ENCODE measurements at places on chromosomes 1 and 21.
A peak's percentile ranks its signal among the peaks of the same experiment; 100 is the strongest.

- DNase-seq: no peak
Observed at GRCh38 chr1:226967665-226968064, 27.6 kb downstream of the COQ8A start.

DNA sequence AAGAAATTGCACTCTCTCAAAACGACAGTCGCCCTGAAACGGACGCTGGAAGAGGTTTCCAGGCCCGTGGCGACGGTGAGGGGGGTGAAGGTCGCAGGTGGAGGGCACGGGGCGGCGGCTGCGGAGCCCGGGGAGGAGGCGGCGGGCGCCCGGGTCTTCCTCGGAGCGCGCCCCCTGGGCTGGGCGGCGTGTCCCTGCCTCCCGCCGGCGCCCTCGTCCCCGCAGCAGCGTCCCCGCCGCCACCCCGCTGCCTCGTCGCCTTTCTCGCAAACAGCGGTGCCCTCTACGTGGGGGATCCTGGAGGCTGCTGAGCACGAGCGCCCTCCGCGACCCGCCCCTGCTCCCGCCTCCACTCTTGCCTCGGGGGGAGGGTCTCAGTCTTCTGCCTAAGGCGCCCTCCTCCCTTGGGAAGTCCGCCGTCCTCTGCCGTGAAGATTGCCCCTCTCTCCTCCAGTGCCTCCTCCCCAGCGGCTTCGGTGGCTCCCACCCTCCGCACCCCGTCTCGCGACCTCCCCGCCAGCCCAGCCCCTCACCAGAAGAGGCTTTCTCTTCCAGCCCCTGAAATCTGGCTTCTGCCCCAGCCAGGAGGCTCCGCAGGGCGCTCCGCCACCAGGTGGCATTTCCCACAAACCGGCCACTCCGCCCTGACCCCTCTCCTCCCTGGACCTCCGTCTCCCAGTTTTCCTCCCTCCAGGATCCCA is 227.4 kb downstream of the SDCCAG8 start:
- DNase-seq: peak; percentile 19

DNA sequence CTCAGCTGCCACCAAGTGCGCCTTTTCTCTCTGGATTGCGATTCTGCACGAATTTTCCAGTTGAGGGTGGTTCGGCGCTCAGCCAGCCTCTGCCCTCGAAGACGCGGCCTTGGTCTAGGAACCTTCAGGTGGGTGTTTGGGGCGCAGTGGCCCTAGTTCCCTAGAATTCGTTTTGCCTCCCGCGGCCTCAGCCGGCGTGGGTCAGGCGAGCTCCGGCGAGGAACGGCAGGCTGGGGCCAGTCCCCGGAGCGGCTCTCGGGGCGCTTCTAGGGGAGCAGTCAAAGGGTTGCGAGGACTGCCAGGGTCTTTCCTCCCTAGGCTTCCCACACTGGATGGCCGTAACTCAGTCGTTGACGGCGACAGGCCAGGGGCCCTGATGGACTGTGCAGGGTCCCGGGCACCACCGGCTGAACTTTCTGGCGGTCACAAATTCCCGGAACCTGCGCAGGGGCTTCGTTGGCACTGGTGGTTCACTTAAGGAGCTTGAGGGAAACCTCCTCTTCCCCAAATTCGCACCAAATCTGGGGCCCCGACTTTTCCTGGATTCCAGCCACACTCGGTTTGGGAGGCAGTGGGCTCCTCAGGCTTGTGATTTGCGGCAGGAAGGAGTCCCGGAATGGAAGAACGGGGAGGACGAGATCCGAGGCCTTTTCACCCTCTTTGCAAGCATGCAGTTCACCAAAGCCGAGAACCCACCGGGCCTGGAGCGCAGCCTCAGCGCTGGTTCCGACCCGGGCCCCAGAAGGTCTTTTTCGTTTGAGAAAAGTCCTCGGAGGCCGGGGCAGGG is 1.2 kb downstream of the DMBX1 start:
- DNase-seq: no peak

DNA sequence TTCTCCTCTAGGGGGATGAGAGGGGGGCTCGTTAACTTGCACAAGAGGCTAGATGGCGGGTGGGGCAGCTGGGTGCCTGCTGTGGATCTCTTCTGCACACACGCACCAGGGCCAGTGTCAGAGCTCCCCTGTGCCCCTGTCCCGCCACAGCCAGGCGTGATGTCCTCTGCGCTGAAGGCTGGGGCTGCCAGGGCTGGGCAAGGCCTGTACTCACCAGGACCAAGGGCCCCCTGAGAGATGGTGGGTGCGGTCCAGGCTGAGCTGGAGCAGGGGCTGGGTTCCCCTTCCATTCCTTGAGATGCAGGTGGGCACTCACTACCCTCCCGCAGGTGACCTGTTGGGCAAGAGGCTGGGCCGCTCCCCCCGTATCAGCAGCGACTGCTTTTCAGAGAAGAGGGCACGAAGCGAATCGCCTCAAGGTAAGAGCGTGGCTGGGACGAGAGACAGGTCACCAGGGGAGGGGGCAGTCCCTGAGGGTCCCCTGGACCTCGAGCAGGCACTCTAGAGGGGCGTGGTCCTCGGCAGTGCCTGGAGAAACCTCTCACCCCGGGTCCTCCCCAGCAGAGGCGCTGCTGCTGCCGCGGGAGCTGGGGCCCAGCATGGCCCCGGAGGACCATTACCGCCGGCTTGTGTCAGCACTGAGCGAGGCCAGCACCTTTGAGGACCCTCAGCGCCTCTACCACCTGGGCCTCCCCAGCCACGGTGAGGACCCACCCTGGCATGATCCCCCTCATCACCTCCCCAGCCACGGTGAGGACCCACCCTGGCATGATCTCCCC is 15.2 kb downstream of the SAMD11 start:
- DNase-seq: no peak

DNA sequence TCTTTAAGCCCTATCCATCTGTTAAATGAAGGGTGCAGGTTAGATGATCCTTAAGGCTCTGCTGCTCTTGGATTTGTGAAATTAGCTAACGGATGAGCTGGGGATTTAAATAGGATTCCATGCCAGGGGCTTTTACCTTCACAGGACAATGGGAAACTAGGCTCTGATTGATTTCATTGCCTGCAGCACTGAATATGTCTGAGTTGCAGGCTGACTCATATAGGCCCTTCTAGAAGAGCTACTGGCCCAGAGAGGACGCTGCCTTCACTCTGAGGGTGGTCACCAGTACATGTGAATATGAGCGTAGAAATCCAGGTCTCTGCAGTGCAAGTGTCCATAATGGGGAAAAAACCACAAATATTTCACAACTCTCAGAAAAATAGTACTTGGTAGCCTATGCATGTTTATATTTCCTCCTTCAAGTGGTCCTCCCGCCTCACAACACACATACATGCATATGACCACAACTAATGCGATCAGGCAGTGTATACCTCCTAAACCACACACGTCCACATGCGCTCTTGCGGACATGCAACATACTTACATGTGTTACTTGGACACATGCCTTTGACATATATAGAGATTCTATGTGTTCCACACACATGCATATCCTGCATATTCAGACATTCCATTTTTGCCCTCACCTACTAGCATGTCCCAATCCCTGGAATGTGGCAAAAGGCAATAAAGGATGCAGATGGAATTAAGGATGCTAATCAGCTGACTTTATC is 233.8 kb upstream of the JUN start:
- no peak for DNase-seq

DNA sequence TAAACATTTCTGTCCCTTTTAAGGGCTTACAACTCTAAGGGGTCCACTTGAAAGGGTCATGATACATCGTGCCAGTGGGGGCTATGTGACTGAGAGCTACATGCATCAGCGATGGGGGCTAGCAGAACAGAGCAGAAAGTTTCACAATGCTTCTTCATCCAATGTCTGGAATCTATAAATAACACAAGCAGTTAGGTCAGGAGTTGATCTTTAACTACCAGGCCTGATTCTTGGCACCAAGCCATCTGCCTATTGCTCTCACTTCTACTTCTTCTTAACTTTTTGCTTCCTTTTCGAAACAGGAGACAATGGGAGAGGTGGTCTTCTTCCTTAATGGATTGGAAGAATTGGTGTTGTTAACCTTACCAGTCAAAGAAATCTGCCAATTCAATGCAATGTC is 410.0 kb downstream of the TGFB2 start:
- no peak for DNase-seq

DNA sequence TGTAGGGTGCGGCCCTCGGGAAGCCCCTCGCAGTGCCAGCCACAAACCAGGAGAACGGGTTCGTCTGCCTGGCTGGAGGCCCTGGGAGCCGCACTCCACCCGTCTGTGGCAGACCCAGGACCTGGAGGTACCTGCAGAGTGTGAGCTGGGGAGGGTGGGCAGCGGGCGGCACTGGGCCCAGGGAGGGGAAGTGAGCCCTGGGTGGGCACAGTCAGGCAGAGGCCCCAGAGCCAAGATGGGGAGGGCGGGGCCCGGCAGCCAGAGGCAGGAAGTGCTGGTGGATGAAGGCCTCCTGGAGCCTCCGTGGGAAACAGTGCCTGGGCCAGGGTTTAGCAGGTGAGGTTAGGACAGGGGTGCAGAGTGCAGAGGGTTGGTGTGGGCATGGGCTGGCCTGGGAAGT is 4.0 kb upstream of the PEX10 start:
- peak; percentile 51 for DNase-seq

DNA sequence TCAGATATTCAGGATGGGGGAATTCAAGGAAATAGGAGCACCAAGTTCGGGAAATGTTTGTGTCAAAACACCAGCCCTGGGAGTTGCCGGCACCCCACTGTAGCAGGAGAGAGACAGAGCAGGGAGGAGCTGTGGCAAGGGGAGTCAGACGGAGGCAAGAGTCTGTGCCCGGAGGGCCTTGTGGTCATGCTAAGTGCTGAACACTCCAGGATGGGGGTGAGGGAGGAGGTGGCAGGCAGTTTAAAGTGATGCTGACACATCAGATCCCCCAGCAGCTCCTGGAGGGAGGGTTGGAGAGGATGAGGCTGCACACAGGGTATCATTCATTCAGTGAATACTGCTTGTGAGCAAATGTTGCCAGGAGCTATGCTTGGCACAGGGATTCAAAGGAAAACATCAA is 150.3 kb upstream of the ETV3 start:
- no peak for DNase-seq

- DNase-seq: no peak
Observed at GRCh38 chr1:181101581-181102226, 13.2 kb downstream of the IER5 start.

- DNase-seq: no peak
Observed at GRCh38 chr1:227167276-227168101, 150.8 kb downstream of the CDC42BPA start.

DNA sequence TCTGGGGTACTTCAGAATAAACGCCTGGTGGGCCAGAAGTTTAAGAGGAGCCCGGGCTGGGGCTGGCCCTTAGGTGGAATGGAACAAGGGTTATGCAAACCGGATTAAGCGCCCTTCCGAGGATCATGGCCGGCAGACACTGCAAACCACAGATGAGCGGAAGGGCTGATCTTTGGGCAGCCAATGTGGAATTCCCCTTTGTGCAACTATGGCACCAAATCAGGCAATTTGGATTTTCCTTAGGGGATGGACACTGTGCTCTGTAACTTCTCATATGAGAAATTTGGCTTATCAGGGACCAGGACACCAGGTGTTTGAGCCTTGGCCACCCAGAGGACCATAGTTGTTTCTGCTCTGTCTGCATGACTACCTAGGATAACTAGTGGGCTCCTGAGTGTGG is 5.7 kb upstream of the IL10 start:
- DNase-seq: no peak

GRCh38 chr1:209890641-209891330 is 47.2 kb upstream of the SYT14 start:
- DNase-seq: no peak

DNA sequence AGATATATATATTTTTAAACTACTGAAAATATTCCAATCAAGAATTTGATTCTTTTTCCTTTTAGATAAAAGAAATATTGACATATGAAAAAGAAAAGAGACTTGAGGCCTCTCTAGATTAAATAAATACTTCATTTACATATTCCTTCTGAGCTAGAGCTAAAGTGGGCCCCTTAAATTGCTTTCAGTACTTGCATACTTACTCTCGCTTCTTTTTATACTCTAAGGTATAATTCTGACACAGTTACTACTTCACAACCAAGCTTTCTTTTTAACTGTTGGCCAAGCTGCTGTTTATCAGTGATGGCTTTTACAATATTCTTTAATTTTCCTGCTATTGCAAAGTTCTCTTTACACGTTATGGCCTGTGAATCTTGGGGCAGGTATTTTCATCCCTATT is 24.6 kb downstream of the EXTL2 start:
- no peak for DNase-seq

- DNase-seq: no peak
Observed at GRCh38 chr21:42500736-42501135, 4.7 kb upstream of the RSPH1 start.

- no peak for DNase-seq
Observed at GRCh38 chr1:155466996-155467395, 95.6 kb downstream of the ASH1L start.

DNA sequence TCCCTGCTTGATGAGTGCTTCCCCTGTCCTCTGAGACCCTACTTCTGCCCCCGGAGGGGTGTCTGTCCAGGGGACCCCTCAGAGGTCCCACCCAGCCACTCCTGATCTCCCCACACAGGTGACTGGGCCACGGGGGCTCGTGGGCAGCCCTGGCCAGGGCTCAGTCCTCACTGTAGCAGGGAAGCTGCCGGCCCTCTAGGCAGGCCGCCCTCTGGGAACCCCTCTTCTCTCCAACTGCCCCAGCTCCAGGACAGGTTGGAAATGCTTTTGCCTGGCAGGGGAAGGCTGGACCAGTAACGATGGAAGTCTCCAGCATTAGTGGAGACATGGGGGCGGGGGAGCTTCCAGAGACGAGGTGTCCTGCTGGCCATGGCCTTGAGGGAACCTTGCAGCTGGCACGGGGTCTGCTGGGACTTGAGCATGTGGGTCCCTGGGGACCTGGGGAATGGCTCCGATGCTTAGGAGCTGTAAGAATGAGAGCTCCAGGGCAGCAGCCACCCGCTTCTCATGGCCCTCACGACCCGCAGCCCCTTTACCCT is 3.1 kb upstream of the FNDC10 start:
- no peak for DNase-seq

- DNase-seq: no peak
Observed at GRCh38 chr1:226881515-226882185, 11.2 kb downstream of the PSEN2 start.

DNA sequence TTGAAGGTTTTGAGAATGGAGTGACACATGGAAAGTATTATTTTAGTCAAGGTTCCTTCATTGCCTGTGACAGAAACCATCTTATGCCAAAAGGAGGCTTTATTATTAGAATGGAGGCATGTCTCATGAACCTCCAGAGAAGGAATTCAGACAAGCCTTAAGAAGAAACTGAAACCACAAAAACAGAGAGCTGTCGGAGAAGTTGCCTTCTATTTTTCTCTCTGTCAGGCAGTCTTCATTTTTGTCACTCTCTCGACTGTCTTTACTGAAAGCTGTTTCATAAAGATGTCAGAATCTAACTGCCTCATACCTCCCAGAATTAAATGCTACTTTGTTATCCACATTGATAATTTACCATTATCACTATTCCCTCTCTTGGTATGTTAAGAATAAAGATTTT is 434.7 kb upstream of the ADGRL4 start:
- no peak for DNase-seq

- DNase-seq: no peak
Observed at GRCh38 chr1:89203166-89203565, 4.4 kb upstream of the GBP4 start.

GRCh38 chr1:81800695-81801650 is at the start of gene ADGRL2:
TSS of gene ADGRL2 (plus strand) at chr1:81800934. CDS start at chr1:81836985, 36,051 bp downstream.
- no peak for DNase-seq

All from stimulated activated CD4-positive, alpha-beta T cell treated with anti-CD3 and anti-CD28 coated beads, Interleukin-2, amount 100 ng/mL, for 24 hours (primary cell).